Pancreas (tissue), 10 donors: ENCODE measurements at places on chromosomes 13 and 19. TPM values are rescaled to one million over a fixed set of nuclear protein-coding genes. Genes with fewer than 3 reads are reported as not detected.

Gene FPR2
- 0.67 TPM for total RNA-seq

DNA sequence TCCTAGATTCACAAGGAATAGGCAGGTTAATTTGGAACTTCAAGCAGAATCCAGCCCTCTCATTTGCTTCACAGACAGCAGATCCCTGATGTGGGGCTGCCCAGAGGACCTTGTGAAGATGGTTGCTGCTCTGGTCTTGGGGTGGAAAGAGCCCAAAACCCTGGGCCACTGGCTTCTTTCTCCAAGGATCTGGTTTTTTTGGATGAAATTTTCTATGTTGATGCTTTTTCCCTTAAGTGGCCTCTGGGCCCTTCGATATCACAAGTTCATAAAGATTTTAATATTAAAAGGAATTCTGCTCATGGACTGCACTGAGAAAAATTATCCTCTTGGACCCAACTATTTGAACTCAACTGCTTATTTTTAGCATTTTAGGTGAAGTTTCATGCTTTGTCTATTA, 421.1 kb downstream of the KLF5 start:
- H3K4me1 ChIP-seq, result no peaks in the 10 kb centered on the region
- H3K27me3 ChIP-seq, result no peaks in the 10 kb centered on the region
- H3K36me3 ChIP-seq, result no peaks in the 10 kb centered on the region
- no peak overlapping the region for H3K27ac ChIP-seq

Gene FAM216B
- total RNA-seq, result not detected

Gene RASGRP4
- total RNA-seq, result 0.72 TPM

Gene EBPL
- total RNA-seq, result 44.0 TPM

- H3K4me1 ChIP-seq, result no peaks in the 10 kb centered on the region
- no peak for DNase-seq
- H3K36me3 ChIP-seq, result no peaks in the 10 kb centered on the region
- no peak overlapping the region for H3K27ac ChIP-seq
- H3K27me3 ChIP-seq, result peaks cover 12% of the 10 kb centered on the region
Observed at GRCh38 chr19:32165141-32165540, 180.3 kb upstream of the ZNF507 start.
